ENCODE measurements at places on chromosomes 7 and 10.

- no peak for DNase-seq
Measured at GRCh38 chr10:126421756-126422256, 33.5 kb upstream of the ADAM12 start.

DNA sequence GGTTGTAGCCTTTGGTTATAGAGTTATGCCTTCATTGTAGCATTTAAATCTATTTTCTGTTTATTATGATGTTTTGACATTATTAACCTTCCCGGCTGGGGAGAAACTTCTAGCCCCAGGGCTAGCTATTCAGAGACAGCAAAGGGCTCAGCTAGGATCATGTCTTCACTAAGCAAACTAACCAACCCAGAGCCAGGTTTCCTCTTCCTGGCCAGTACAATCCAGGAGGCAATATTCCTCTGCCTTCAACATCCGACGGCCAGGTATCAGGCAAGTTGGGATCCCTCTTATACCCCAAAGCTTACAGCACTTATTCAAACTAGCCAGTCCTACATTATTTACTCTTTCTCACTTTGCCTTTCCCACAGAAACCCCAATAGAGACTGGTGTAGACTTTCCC is 1060.7 kb upstream of the GHITM start:
- no peak for DNase-seq

DNA sequence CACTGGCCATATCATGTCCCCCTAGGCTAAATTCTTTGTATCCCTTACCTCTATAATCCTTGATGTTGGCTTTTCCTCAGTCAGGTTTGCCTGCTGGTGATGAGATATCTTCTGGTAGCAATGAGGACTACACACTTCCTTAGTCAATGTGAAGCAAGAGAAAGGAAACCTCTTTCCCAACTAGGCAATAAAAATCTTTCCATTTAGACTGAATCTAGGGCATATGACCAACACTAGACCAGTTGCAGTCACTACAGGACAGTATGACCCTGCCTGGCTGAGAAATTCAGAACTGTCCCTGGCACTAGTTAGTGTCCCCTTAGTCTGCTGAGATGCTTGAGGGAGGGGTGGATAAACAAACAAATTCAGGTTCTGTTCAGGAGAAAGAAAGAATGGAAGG is 142.6 kb downstream of the RNLS start:
- no peak for DNase-seq

GRCh38 chr10:117801691-117802090 is 245.1 kb downstream of the RAB11FIP2 start:
- no peak for DNase-seq

DNA sequence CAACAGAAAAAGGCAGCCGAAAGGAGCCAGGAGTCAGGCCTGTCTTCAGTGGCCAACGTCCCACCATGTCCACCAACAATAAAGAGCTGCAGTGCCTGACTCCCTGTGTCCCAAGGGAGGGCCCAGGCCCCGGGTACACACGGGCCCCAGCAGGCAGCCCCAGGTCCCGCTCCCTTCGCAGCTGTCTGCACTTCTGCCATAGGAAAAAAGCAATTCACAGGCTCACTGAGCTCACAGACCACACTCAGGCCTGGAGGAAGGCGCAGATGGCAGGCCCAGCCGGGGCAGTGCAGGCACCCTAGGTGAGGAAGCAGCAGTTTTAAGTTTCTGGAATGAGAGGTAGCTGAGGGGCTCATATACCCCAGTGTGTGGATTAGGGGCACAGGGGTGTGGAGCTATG is 100.5 kb downstream of the PRKAG2 start:
- no peak for DNase-seq

DNA sequence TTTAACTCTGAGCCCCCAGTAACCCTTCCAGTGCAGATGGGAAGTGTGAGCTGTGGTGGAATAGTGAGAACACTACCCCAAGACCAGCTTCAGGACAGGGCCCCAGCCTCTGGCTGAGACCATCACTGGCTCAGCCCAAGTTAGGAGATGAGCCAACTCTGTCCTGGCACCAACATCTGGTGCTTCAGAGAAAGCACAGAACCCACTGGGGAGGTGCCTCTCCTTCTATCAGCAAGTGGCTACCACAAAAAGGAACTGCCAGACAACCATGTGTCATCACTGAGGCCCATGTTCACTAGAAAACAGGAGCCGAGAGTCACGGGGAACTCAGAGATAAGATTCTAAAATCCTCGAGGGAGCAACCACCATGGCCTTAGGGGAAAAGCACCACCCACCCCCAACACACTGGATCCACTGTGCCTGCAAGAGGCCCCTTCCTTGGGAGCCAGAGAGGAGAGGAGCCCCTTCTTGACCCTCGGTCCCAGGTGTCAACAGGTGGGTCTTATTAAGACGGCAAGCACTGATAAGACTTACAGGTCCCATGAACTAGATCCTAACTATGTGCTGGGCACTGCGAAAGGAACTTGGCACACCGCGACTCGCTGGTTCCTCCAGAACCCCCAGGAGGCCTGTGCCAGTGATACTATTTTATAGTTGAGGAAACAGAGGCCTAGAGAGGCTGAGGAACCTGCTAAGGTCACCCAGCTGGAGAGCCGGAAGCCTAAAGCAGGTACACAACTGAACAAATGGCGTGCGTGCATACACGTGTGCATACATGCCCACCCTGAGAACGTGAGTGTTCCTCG is 102.7 kb downstream of the FAM53B start:
- DNase-seq: no peak

DNA sequence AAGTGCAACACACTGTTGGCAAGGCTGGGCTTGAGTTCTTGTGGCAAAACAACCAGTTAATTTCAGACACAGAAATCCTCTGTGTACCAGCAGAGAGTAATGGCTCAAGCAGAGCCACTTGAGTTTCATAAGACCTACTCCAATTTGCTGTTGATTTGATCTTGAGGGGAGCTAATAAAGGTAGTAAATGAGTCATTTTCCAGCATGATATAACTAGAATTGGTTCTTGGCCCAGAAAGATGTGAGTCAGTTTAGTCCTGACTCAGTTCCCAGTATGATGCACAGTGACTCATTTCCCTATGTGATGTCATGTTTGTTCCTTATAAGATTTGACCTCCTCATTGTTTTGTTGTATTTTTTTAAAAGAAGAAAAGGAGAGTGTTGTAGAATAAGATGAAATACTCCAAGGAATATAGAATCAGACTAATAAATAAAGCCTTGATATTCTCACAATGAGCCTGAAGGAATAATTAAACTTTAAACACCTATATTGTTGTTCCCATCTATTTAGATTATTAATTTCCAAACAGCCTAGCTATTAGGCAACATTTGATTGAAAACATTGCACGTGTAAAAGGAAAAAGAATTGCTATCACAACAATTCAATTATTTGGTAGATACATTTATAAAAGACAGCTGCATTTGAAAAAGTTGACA is 186.2 kb downstream of the REEP3 start:
- no peak for DNase-seq
